Cerebellar cortex (tissue), 1 donor: ENCODE measurements at places on chromosomes 4 and X.
A peak's percentile ranks its signal among the peaks of the same experiment; 100 is the strongest.

GRCh38 chrX:3638280-3638873 lies 75.1 kb downstream of the PRKX start:
- DNase-seq, result peak; percentile 26

DNA sequence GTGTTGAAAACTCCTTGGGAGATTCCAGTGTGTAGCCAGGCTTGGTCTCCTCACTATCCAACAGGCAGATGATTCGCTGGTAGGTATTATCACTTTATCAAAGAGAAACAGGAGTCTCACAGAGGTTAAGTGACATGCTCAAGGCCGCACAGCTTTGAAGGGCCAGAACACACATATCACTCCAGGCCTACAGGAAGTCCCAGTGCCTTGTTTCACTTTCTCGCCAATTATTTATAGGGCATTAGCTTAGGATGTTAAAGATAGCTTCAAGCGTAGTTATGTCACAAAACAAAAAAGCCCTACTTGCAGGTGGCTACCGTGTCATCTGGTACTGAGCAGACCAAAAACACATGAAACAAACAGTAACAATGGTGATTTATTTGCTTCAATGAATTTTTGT lies 13.2 kb downstream of the ATP8A1 start:
- DNase-seq, result no peak

- no peak for DNase-seq
These were observed 304.4 kb downstream of the AFF2 start for GRCh38 chrX:148804579-148805355.

DNA sequence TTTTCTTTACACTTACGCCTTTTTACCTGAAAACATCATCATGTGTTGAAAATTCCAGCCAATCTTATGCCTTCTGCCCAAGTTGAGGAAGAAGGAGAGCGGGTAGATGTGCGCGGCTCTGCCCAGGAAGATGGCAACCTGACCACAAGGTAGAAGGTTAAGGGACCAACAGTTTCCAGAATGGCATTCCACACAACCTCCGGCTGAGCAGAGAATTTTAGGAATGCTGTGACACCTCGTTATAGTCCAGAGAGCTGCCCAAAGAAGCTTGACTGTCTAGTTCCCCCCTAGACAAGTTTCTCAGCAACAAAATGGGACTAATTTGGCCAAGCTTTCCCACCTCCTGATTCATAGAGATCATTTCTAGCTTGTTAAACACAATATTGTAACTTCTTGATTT lies 75.1 kb downstream of the CHST7 start:
- DNase-seq, result no peak

GRCh38 chr4:138291431-138291830 lies 49.3 kb upstream of the SLC7A11 start:
- no peak for DNase-seq

DNA sequence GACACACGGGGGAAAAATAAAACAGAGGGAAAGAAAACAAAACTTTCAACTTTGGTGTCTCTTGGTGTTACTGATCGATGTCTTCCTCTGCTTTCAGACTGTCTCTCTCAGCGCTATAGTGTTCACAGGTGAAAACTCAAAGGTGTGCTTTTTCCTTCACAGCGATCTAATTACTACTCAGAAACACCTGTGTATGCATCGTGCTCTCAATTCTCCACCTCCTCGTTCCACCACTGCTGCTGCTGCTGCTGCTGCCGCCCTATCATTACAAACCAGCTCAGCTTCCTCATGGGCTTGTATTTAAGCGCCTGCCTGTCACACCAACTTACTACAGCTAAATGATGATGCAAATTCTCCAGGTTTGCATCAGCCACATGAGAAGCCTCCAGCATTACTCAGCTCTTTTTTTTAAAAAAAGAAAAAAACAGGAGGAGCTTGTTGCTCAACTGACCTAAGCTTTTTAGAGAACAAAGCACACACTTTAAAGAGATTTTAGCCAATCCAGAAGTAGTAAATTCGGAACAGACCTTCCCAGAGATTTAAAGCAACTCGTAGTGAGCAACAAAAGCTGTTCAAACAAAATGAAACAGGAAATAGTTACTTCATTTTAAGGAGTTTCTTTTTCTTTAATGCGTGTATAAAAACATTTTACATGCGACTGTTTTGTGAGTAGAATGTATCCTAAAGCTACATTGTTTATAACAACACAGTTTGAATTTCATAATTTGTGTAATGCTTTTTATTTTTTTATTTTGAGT lies at the start of gene SLC7A11:
SLC7A11 (minus strand) TSS at position 274 of the 758 bp plus-strand sequence. CDS start 280 bp downstream, outside the sequence.
- DNase-seq, result peak; percentile 79

GRCh38 chr4:98838531-98838930 lies 90.4 kb downstream of the EIF4E start:
- DNase-seq, result no peak
